ENCODE measurements at places on chromosomes 12 and 14.

DNA sequence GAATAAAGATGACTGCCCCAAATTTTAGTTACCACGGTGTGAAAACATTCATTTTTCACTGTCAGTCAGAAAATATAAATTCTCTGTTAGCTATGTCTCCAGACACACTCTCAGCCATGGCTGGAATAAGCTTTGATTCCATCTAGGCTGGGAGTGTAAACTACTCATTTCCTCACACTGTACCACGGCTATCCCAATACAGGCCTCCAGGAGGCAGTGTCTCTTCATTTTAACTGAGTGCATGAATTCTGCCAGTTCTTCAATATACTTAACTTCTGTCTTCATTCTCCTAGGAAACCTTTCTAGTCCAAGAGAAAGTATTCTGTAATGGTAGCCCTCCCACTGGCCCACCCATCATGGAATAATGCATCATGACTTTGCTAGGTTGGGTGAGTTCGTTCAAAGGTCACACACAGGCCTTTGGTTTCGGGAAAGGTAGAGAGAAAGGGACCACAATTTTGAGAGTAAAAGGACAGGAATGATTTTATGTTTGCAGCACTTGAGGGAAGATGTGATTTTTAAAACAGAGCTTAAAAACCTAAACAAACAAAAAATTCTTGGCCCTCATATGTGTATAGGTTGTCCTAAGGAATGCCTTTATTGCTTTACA, 381.1 kb downstream of the SEC23A start:
- no peak for DNase-seq

GRCh38 chr14:67567654-67568053, 32.4 kb downstream of the PIGH start:
- DNase-seq = no peak

DNA sequence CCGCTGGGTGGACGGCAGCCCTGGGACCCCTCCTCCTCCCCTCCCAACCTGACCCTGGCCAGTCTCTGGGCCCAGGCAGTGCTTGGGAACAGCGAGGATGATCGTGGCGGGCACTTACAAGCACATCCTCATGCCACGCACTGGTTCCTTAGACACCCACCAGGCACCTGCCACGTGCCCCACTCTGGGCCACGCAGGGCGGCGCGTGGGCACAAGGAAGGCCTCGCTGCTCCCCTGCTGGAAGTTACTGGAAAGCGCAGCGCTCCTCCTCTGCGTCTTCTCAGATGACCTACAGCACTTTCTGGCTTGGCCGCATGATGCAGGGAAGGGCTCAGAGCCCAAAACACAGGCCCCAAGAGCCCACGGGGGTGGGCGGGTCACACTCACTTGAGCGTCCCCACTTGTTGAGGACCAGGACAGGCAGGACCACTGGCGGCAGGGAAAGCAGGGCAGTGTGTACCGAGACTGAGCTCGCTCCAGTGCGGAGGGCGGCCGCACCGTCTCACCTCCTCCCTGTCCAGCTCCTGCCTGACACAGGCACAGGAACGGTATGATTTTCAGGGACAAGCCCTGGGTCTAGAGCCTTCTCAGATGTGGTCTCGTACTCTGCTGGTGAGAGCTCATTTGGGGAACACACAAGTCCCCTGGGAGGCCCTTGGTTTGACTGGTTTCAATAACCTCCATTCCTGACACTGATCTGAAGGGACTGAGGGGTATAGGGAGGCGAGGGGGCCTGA, 128.3 kb upstream of the EVL start:
- no peak for DNase-seq

GRCh38 chr12:5417500-5417899, 14.4 kb upstream of the NTF3 start:
- DNase-seq = no peak

DNA sequence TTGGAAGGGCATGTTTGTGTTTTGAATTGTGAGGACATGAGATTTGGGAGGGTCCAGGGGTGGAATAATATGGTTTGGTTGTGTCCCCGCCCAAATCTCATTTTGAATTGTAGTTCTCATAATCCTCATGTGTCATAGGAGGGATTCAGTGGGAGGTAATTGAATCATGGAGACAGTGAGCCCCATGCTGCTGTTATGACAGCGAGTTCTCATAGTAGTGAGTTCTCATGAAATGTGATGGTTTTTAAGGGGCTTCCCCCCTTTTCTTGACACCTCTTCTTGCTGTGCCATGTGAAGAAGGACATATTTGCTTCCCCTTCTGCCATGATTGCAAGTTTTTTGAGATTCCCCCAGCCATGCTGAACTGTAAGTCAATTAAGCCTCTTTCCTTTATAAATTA, 260.0 kb downstream of the DUSP6 start:
- no peak for DNase-seq

DNA sequence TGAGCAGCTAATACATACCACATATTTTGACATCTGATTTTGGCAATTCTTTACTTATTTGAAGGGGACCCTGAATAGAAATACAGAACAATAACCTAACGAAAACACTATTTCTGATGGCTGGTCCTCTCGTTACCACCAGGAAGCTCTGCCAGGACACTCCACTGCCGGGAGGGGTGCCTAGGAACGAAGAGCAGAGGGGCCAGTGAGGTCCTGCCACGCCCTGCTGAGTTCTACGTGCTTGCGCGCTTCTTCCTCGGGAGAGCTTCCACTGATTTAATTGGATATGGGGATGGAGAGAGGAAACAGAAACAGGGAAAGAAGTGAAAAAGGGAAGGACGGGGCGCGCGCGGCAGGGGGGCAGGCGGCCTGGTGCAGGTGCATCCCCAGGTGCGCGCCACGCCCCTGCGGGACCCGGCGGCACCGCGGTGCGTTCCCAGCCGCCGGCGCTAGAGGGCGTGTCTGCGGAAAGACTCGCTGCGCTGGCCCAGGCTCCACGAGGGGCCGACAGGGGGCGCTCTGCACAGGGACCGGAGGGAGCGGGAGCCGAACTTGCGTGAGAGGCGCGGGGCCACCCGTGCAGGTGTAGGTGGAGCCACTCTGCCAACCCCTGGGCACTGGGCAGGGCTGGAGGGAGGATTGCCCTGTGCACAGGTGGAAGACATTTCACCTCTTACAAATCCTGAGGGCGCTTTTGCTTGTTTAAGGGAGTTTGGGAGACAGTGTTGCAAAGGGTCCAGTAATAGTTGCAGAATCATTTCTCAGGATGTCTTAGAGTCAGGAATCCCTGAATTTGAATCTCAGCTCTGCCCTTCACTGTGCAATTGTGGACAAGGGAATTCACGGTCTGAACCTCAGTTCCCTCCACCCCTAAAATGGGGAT, 986.3 kb upstream of the TMEM132C start:
- DNase-seq = peak; percentile 34

- no peak for DNase-seq
Measured at GRCh38 chr14:82379291-82379690, 845.6 kb upstream of the SEL1L start.

GRCh38 chr12:55972042-55972441, 1.8 kb upstream of the RAB5B start:
- no peak for DNase-seq

GRCh38 chr14:99430491-99430890, 50.2 kb downstream of the SETD3 start:
- DNase-seq = no peak

DNA sequence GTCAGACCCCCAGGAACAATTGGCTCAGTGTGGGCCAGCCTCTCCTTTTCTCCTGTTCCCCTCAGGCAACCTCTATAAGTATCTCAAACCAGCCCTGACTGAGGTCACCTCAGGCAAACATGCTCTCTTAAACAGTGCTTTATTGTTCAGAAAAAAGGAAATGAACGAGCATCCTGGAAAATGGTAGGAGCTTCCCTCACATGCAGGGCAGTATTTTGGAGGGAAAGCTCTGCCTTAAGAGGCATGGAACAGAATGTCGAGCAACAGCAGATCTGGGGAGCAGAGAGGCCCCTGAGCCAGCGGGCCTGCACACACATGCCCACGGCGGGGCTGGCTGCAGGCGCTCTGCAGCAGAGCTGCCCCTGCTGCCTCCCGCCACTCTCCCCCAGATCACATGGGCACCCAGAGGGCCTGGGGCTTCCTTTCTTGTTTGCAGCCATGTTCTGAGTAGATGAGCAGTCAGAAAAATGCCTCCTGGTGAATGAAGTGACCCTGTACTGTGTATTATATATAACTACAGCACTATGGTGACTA, 42.0 kb downstream of the MOK start:
- no peak for DNase-seq

GRCh38 chr14:104101086-104101621, 15.7 kb downstream of the ASPG start:
- DNase-seq = no peak

GRCh38 chr12:32025906-32026305, 66.7 kb downstream of the RESF1 start:
- no peak for DNase-seq

- no peak for DNase-seq
Measured at GRCh38 chr12:33605757-33606156, 166.1 kb upstream of the SYT10 start.

DNA sequence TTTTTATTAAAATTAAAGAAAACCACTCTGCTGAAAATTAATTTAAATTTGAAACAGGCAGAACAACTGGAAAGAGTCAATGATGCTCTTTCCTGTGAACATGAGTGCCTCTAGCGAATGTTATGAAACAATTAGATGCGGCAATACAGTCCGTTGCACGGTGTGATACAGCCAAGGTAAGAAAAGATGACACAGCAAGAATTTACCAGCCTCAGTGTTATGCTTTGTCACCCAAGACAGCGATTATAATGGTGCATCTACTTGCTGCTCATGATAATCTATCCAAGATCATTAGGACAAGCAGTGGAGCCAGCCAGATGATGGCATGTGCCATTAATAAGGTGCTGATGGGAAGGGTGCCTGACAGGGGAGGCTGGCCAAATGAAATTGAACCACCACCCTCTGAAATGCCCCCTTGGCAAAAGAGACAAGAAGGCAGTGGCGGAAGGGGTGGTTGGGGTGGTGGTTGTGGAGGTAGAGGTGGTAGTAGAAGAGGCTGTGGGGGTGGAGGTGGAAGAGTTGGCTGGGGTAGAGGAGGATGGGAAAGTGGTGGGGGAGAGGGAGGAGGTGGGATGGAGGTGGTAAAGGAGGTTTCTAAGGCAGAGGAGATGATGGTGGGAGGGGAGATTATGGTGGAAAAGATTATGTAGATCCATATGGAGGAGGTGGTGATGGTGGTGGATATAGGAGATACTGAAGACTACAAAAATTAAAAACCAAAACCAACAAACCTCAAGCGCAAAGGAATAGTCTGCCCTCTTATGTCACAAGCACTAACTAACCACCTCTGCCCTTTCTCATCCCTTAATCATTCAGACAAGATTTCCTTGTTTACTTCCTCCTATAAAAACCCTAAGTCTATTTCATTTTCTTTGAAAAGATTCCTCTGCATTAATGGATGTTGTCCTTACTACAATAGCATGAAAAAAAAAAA, 4.0 kb upstream of the RESF1 start:
- no peak for DNase-seq

DNA sequence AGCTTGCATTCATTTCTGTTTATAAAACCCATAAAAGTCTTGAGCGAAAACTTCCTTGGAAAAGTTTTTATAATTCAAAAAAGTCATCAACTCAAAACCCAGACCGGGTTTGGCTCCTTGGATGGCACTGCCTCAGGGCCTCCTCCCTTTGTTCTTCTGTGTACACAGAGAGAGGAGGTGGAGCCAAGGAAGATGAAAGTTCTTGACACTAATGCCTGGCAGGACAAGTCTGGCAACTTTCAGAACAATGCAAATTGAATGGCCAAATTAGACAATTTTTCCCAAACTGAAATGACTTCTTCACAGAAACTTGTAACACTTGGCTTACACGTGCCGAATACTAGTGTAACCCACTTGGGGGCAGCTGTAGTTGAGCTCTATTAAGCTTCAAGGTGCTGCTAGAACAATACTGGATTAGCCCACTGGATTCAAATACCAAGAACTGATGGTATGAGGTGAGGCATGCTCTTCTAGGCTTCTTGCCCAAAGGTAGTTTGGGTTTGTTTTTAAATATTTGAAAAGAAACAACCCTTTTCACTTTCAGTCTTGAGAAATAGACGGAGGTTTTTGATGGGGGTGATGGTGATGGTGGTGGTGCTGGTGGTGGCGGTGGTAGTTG, 86.6 kb upstream of the FRMD6 start:
- DNase-seq = no peak

DNA sequence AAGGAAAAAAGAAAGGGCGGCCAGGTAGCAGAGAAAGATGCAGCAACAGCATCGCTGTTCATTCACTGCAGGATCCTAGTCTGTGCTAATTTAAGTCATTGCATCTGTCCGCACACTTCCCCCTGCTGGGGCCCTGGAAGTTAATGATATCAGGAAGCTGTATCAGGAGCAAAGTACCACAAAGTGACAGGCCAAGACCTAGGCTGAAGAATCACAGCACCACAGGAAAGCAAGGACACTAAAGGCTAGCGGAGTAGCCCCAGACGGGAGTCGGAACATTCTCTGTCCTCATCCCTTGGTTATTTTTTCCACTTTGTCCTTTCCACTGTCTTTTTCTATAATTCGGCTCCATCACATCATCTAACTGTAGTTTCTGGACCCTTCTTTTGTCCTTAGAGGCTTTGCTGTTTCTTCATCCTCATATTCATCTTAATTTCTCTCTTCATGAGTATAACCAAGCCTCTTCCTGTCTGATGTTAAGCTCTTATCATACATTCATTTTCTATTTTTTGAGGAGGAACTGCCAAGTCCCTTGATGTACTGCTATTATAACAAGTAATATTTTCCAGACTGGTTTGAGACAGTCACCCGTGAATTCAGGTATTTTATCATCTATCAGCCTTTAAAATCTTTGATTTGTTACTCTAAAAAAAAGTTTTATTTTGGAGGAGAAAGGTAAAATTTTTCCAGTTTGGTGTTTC, 28.3 kb downstream of the DUSP16 start:
- DNase-seq = no peak

GRCh38 chr12:131642101-131642540, 68.8 kb upstream of the SFSWAP start:
- DNase-seq = no peak

DNA sequence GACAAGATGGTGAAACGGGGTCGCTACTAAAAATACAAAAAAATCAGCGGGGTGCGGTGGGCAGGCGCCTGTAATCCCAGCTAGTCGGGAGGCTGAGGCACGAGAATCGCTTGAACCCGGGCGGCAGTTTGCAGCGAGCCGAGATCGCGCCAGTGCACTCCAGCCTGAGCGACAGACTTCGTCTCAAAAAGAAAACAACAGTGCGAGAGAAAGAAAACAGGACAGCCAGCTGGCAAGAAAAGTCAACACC, 633 bp upstream of the RNU4-2 start:
- no peak for DNase-seq

DNA sequence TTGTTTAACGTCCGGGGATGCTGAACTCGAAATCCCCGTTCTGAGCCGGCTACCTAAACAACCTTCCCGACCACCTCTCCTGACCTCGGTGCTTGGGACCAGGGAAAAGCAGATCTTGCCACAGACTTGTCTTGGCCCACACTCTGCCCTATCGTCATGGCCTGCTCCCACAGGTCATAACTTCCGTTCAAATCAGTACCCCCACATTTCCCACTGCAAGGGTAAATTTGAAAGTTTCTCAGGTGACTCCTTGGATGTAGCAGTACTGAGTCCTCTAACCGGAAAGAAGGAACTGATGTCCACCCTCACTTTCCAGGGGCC, 612 bp upstream of the RBM23 start:
- DNase-seq = peak; percentile 20
